Islet precursor cell (in vitro differentiated cells): ENCODE measurements at places on chromosomes 2 and 18.
A peak's percentile ranks its signal among the peaks of the same experiment; 100 is the strongest.

GRCh38 chr18:23479829-23480505, 23.3 kb upstream of the RMC1 start:
- no peak for DNase-seq

DNA sequence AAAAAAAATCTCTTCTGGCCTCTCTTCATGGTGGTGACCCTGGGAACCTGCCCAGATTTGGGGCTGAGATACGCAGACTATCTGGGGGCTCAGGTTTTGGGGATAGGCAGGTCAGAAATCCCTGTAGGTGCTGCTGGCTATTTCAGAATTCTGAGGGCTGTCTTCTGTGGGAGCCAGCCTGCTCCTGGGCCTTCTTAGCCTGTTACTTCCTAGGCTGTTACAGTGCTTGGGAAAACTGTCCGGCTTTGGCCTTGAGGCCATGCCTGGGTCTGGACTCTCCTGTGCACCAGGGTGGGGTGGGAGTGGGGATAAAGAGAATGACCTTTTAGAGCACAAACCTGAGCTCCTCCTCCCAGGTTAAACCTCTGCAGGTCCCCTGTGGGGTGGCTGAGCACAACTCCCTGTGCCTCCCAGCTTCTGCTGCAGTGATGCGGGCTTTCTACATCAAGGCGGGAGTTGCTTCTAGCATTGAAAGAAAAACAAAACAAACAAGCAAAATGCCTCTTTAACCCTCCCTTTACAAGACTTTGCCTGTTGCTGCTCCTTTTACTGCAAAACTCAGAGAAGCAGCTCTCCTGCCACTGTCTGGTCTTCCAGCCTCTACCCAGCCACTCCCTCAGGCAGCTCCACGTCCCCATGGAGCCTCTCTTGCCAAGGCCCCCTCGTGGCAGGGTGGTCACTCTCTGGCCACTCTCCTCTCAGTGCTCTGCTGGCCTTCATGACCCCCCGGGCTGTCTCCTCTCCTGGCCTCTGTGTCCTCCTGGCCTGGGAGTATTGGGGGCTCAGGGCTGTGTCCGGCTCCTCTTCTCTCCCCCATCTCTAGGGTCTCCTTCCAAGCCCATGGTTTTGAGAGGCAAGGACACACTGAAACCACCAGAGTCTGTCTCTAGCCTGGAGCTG, 293.0 kb upstream of the HS6ST1 start:
- DNase-seq = no peak

DNA sequence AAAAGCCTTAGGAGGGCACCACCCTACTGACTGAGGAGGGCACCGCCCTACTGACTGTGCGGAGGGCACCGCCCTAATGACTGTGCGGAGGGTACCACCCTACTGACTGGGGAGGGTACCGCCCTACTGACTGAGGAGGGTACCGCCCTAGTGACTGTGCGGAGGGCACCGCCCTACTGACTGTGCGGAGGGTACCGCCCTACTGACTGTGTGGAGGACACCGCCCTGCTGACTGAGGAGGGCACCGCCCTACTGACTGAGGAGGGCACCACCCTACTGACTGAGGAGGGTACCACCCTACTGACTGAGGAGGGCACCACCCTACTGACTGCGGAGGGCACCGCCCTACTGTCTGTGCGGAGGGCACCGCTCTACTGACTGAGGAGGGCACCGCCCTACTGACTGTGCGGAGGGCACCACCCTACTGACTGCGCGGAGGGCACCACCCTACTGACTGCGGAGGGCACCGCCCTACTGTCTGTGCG, 150.2 kb upstream of the NFATC1 start:
- DNase-seq = no peak

GRCh38 chr2:146820672-146821071, 1024.2 kb upstream of the ACVR2A start:
- DNase-seq = no peak

- no peak for DNase-seq
Measured at GRCh38 chr18:58183226-58183625, 139.2 kb downstream of the NEDD4L start.

DNA sequence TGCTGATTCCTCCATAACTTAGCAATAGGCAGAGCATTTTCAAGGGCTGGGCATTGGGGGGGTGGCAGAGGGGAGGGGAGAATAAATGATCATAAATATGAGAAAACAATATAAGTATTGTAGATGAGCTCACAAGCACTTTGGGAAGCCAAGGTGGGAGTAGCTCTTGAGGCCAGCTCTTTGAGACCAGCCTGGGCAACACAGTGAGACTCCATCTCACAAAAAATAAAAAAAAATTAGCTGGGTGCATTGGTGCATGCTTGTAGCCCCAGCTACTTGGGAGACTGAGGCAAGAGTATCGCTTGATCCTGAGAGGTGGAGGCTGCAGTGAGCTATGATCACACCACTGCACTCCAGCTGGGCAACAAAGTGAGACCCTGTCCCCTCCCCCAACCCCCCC, 75.9 kb downstream of the MYCN start:
- no peak for DNase-seq

GRCh38 chr2:221097568-221097915, 474.6 kb downstream of the EPHA4 start:
- DNase-seq = peak; percentile 86

DNA sequence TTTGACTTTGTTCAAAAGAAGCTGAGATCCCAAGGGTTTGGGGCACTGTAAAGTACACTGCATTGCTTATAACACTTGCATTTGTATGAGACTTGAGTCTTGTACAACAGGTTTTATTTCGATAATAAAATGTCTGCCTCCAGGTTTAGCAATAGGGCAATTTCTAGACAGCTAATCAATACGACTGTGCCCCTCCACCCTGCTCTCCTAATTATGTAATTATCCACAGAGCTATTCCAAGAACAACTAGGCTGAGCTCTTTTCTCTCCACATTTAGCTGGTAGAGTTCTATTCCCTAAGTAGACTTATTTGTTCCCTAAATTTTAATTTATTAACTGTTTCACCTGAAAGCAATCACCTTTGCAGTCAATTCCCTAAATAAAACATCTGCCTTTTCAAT, 52.9 kb upstream of the LINC00305 start:
- DNase-seq = no peak

GRCh38 chr18:48622911-48623431, 84.1 kb downstream of the CTIF start:
- peak; percentile 85 for DNase-seq

GRCh38 chr2:226647621-226648518, 151.8 kb downstream of the IRS1 start:
- no peak for DNase-seq
